ENCODE measurements at places on chromosomes 7 and 10. TPM values are rescaled to one million over a fixed set of nuclear protein-coding genes. Genes with fewer than 3 reads are reported as not detected.
A peak's percentile ranks its signal among the peaks of the same experiment; 100 is the strongest.

Gene ALOX5
- total RNA-seq = 13.5 TPM

DNA sequence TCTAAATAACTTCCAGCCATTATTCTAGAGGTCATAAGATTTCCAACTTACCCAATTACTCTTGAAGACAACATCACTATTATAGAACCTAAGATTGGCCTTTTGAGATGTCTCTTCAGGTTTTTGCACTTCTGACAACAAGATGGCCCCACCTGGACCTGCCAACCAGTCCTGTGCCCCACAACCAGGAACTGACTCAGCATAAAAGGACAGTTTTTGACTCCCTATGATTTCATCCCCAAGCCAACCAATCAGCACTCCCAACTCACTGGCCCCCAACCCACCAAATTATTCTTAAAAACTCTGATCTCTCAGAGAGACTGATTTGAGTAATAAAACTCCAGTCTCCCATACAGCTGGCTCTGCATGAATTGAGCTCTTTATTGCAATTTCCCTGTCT lies 94.4 kb downstream of the TMEM106B start:
- H3K4me3 ChIP-seq = no peak overlapping the region
- DNase-seq = no peak
- H3K36me3 ChIP-seq = no peaks in the 10 kb centered on the region
- H3K27me3 ChIP-seq = no peaks in the 10 kb centered on the region

DNA sequence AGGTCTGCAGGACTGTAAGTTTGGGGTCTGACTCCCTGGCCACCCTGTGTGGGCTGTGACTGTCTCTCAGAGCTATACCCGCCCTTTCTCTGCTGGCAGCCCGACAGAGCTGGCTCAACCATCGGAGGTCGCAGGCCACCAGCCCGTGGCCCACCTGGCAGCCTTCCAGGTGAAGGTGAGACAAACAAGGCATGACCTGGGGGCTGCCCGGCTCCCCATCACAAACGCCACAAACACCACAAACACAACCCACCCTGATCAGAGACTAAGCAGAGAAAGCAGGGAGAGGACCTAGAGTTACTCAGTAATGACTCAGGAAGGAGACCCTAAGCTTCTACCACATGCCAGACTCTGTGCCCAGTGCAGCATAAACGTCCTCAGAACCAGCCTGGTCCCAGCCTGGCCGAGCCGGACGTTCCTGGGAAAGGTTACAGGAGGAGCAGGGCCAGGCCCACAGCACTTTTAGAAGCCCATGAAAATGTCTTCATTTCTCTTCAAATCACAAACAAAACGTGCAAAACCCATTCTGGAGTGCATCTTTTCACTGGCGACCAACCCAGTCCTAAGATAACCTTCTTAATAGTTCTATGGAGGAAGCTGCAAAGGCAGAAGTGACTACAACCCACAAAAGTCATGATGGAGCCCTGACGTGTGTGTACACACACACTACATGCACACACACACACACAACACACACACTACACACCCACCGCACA lies 66.8 kb downstream of the MKI67 start:
- no peak overlapping the region for H3K4me3 ChIP-seq
- H3K36me3 ChIP-seq = no peaks in the 10 kb centered on the region
- no peak overlapping the region for H3K27ac ChIP-seq

Gene CDC14C
- not detected for total RNA-seq

Gene MOGAT3
- total RNA-seq = 44.8 TPM

DNA sequence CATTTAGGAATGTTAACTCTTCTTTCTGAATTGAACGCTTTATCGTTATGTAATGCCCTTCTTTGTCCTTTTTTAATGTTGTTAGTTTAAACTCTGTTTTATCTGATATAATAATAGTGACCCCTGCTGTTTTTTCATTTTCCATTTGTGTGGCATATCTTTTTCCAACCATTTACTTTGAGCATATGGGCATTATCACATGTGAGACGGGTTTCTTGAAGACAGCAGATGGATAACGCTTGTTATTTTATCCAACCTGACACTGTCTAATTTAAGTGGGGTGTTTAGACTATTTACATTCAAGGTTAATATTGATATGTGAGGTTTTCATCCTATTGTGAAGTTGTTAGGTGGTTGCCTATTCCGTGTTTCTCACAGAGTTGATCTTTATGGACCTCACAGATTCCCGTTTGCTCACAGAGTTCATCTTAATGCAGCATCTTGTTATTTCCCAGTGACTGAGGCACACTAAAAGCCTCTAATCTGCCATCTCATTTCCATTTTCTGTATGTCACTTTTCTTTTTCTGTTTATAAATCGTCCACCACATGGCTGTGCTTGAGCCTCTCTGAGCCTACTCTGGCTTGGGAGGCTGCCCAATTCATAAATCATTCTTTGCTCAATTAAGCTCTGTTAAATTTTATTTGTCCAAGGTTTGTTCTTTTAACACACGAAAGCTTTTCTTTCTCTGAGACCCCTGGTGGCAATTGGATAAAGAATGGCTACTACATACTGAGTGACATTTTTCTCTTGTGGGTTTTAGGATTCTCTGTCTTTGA lies 286.2 kb downstream of the HTR7 start:
- H3K36me3 ChIP-seq = no peaks in the 10 kb centered on the region
- no peak overlapping the region for H3K27ac ChIP-seq
- H3K4me1 ChIP-seq = no peaks in the 10 kb centered on the region
- H3K27me3 ChIP-seq = no peaks in the 10 kb centered on the region
- no peak overlapping the region for H3K4me3 ChIP-seq

DNA sequence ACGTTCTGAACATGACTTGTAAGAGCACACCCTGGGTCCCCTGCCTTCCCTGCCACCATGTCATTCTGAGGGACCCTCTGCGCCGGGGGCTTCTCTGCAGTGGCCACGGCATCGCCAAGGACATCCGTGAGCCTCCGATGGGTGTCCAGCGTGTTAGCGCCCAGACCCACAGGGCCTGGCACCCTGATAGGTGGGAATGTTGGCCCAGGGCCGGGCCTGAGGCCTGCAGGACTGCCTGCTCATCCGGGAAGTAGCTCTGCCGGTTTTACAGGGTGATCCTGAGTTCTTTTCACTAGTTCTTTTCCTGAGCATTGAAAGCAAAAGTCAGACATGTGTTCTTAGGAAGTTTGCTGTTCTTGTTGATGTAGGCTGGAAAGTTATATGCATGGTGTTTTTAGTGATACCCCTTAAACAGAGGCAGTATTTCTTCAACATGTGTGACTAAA lies 54.5 kb downstream of the WDR37 start:
- H3K27me3 ChIP-seq = no peaks in the 10 kb centered on the region
- peaks cover 15% of the 10 kb centered on the region for H3K4me1 ChIP-seq
- H3K36me3 ChIP-seq = peaks cover 21% of the 10 kb centered on the region
- DNase-seq = no peak

Gene TMEM236
- 41.8 TPM for total RNA-seq

GRCh38 chr10:33260403-33261149 lies 73.9 kb downstream of the NRP1 start:
- H3K36me3 ChIP-seq = no peaks in the 10 kb centered on the region
- no peak for DNase-seq
- peak overlapping the region; percentile 38 for H3K27ac ChIP-seq
- H3K27me3 ChIP-seq = no peaks in the 10 kb centered on the region

- H3K36me3 ChIP-seq = no peaks in the 10 kb centered on the region
- no peak overlapping the region for H3K27ac ChIP-seq
- DNase-seq = no peak
- no peaks in the 10 kb centered on the region for H3K27me3 ChIP-seq
- H3K4me3 ChIP-seq = no peak overlapping the region
These were observed 150.2 kb downstream of the GNAI1 start for GRCh38 chr7:80284855-80285254.

- no peaks in the 10 kb centered on the region for H3K36me3 ChIP-seq
- no peaks in the 10 kb centered on the region for H3K27me3 ChIP-seq
- DNase-seq = no peak
- no peaks in the 10 kb centered on the region for H3K4me1 ChIP-seq
These were observed 156.8 kb downstream of the FZD1 start for GRCh38 chr7:91421018-91421417.

DNA sequence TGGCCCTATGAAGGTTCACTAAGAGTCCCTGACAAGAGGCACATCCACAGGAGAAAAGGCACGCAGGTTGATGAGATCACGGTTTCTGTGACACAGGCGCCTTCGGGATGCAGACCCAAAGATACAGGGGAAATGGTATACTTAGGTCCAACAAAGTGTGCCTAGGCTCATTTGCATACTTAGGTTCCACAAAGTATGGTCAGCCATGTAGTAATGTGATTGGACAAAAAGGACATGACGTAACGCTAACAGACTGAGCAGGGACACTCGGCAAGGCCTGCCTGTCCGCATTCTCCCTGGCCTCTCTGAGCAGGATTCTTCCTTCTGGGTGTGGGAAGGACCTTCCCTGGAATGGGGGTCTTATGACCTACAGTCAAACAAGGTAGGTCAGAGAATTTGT lies 190.6 kb downstream of the CELF2 start:
- H3K36me3 ChIP-seq = no peaks in the 10 kb centered on the region
- no peak overlapping the region for H3K4me3 ChIP-seq
- H3K27ac ChIP-seq = no peak overlapping the region
- DNase-seq = no peak

GRCh38 chr10:103720964-103721335 lies 134.4 kb downstream of the SH3PXD2A start:
- DNase-seq = no peak
- H3K36me3 ChIP-seq = no peaks in the 10 kb centered on the region
- no peak overlapping the region for H3K27ac ChIP-seq
- H3K27me3 ChIP-seq = no peaks in the 10 kb centered on the region
- peaks cover 6% of the 10 kb centered on the region for H3K4me1 ChIP-seq
- no peak overlapping the region for H3K4me3 ChIP-seq

Gene RAB18
- total RNA-seq = 36.2 TPM

- no peak overlapping the region for H3K4me3 ChIP-seq
- no peak for DNase-seq
- no peaks in the 10 kb centered on the region for H3K27me3 ChIP-seq
- H3K4me1 ChIP-seq = no peaks in the 10 kb centered on the region
- H3K36me3 ChIP-seq = no peaks in the 10 kb centered on the region
These were observed 6.7 kb upstream of the PAXIP1 start for GRCh38 chr7:155009570-155010157.

GRCh38 chr10:98419469-98420261 lies 4.7 kb upstream of the PYROXD2 start:
- H3K4me3 ChIP-seq = no peak overlapping the region
- no peaks in the 10 kb centered on the region for H3K36me3 ChIP-seq
- DNase-seq = no peak
- no peak overlapping the region for H3K27ac ChIP-seq
- no peaks in the 10 kb centered on the region for H3K27me3 ChIP-seq
- peaks cover 15% of the 10 kb centered on the region for H3K4me1 ChIP-seq

- no peaks in the 10 kb centered on the region for H3K27me3 ChIP-seq
- H3K4me1 ChIP-seq = peaks cover 48% of the 10 kb centered on the region
- peak overlapping the region; percentile 97 for H3K4me3 ChIP-seq
- H3K36me3 ChIP-seq = no peaks in the 10 kb centered on the region
These were observed 854 bp downstream of the CTBP2 start for GRCh38 chr10:125159486-125159931.

GRCh38 chr7:147136352-147136751 lies 1019.8 kb downstream of the CNTNAP2 start:
- H3K4me3 ChIP-seq = no peak overlapping the region
- DNase-seq = no peak
- no peaks in the 10 kb centered on the region for H3K27me3 ChIP-seq
- H3K4me1 ChIP-seq = no peaks in the 10 kb centered on the region
- no peak overlapping the region for H3K27ac ChIP-seq

- peak overlapping the region; percentile 43 for H3K27ac ChIP-seq
- no peaks in the 10 kb centered on the region for H3K27me3 ChIP-seq
- H3K4me1 ChIP-seq = no peaks in the 10 kb centered on the region
- DNase-seq = peak; percentile 84
- H3K4me3 ChIP-seq = no peak overlapping the region
These were observed 55.9 kb downstream of the UPF2 start for GRCh38 chr10:11986593-11987216.

Gene FAM25C
- total RNA-seq = not detected

- H3K4me3 ChIP-seq = no peak overlapping the region
- H3K27ac ChIP-seq = no peak overlapping the region
- no peaks in the 10 kb centered on the region for H3K27me3 ChIP-seq
These were observed 192.0 kb downstream of the ADAM12 start for GRCh38 chr10:126196281-126196680.

Gene ECHDC3
- total RNA-seq = 4.0 TPM

Gene CRYGN
- not detected for total RNA-seq

Gene ARL3
- total RNA-seq = 2.2 TPM

- H3K4me3 ChIP-seq = no peak overlapping the region
- H3K27ac ChIP-seq = no peak overlapping the region
- H3K4me1 ChIP-seq = no peaks in the 10 kb centered on the region
- H3K27me3 ChIP-seq = no peaks in the 10 kb centered on the region
These were observed 31.9 kb downstream of the ADCY1 start for GRCh38 chr7:45606050-45606449.

GRCh38 chr10:101506829-101507661 lies 81.0 kb downstream of the POLL start:
- DNase-seq = no peak
- H3K4me1 ChIP-seq = no peaks in the 10 kb centered on the region
- no peaks in the 10 kb centered on the region for H3K27me3 ChIP-seq
- H3K4me3 ChIP-seq = no peak overlapping the region
- H3K36me3 ChIP-seq = no peaks in the 10 kb centered on the region

- no peaks in the 10 kb centered on the region for H3K4me1 ChIP-seq
- no peaks in the 10 kb centered on the region for H3K36me3 ChIP-seq
- no peak overlapping the region for H3K4me3 ChIP-seq
- no peaks in the 10 kb centered on the region for H3K27me3 ChIP-seq
- no peak overlapping the region for H3K27ac ChIP-seq
These were observed 15.2 kb upstream of the CDCA7L start for GRCh38 chr7:21960922-21961321.

DNA sequence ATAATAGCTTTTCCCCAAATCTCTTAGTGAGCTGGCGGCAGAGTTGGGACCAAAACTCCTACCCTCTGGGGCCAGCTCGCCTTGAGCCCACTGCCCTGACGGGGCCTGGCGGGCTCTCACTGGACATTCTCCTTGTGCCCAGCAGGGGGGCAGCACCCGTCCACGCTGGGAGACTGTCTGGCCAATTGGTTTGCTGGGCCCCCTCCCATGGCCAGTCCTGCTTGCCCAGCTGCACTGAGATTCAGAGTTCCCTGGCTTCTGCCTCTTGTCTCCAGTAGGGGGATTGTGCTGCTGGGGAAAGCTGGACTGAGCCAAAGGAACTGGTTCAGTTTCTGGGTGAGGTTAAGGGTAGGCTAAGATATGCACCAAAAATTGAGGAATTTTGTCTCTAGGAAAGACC lies 59.8 kb downstream of the RAMP3 start:
- H3K4me1 ChIP-seq = no peaks in the 10 kb centered on the region
- no peak for DNase-seq
- no peak overlapping the region for H3K27ac ChIP-seq
- H3K4me3 ChIP-seq = no peak overlapping the region

DNA sequence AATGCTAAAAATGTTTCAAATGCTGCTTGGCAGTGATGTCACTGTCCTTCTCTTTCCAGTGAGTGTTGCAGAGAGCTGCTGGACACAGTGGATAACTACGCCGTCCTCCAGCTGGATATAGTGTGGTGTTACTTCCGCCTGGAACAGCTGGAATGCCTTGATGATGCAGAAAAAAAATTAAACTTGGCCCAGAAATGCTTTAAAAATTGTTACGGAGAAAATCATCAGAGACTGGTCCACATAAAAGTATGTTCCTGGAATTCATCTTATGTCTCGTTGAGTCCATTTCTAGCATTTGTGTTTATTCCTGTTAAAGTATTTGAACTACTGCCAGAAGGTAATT lies 25.2 kb downstream of the NUB1 start:
- H3K4me1 ChIP-seq = no peaks in the 10 kb centered on the region
- H3K27ac ChIP-seq = peak overlapping the region; percentile 58
- H3K36me3 ChIP-seq = no peaks in the 10 kb centered on the region
- no peak for DNase-seq
